ENCODE measurements at places on chromosomes 12 and 14.

GRCh38 chr12:15919418-15919817, 8.3 kb downstream of the DERA start:
- no peak for DNase-seq

DNA sequence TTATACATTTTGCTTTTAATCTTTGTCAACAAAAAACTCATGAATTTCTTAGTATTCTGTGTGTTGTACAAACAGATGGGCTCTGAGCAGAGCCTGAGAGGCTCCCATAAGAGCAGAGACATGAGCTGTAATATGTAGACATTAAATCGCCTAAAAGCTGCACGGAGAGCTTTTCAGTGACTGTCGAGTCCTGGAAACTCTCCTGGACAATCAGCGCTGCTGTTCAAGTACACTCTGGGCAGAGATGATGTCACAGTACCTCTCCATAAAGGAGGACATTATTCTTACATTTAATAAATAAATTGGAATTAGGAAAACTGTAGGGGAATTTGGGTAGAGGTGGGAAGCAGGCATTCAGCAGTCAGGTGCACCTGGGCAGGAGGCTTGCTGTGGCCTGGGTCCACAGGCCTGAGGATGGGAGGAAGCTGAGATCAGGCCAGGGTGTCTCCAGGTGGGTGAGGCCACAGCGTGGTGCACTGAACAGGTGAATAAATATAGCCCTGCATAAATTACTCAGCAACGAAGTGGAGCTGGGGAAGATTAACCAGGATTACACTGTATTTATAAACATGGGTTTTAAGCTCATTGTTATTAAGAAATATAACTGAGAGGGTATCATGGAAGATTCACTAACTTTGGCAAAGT, 13.3 kb upstream of the TCL1A start:
- no peak for DNase-seq

DNA sequence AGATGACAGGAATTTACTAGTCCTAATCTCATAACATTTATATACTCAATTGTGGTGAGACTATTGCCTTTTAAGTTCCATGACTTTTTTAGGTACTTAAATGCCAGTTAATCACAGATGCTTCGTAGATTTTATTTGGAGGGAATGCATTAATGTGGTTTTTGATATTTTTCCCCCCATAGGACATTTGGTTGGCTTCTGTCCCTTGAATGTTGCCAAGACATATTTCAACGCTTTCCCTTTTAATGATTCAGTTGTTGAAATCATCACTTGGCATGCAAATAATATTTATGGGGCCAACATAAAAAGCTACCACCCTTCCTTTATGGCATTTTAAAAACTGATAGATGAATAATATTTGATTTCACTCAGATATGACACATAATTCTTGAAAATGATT, 172.1 kb downstream of the ACSS3 start:
- DNase-seq = no peak

- DNase-seq = no peak
Observed at GRCh38 chr14:74569806-74570591, 42.0 kb downstream of the LTBP2 start.

DNA sequence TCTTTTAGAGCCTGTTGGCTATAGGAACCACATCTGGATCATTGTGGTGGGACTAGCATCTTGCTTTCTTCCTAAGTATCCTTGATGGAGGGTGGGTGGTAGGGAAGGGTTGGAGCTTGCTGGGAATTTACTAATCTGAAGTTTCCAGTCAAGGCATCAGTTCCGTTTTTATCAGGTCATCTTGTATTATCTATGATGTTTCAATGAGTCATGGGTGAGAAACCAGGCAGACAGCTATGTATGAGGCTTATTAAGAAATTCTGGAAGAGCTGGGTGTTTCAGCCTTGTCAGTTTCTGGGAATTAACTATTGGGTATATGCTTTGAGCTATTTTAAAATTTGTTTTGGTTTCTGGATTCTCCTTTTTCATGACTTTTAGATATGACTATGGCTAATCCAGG, 11.3 kb downstream of the TSFM start:
- DNase-seq = no peak
